ENCODE measurements at places on chromosomes 2 and 18. TPM values are rescaled to one million over a fixed set of nuclear protein-coding genes. Genes with fewer than 3 reads are reported as not detected.

The COBLL1 gene
- total RNA-seq = 52.1 TPM

The FAM237A gene
- not detected for total RNA-seq

The ASB18 gene
- not detected for total RNA-seq

The CNGA3 gene
- total RNA-seq = not detected

The CABLES1 gene
- 16.2 TPM for total RNA-seq

DNA sequence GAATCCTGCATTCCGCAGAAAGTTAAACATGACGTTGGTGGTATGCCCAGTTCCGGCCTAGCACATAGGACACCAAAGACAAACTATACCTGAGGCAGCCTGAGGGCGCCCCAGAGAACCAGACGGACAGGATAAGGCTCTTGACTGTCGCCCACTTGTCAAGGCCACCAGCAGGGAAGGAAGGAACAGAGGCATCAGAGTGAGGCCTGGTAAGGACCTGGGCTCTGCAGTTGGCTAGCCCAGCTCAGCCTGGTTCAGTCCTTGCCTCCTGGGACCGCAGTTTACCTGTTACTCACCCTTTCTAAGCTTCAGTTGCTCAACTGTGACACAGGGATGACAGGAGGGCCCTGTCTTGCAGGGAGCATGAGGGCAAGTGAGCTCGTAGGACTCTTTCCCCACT is 82.1 kb downstream of the ACTR2 start:
- peak; percentile 86 for DNase-seq

GRCh38 chr2:74552914-74553811 is 579 bp downstream of the LOXL3 start:
- DNase-seq = no peak

DNA sequence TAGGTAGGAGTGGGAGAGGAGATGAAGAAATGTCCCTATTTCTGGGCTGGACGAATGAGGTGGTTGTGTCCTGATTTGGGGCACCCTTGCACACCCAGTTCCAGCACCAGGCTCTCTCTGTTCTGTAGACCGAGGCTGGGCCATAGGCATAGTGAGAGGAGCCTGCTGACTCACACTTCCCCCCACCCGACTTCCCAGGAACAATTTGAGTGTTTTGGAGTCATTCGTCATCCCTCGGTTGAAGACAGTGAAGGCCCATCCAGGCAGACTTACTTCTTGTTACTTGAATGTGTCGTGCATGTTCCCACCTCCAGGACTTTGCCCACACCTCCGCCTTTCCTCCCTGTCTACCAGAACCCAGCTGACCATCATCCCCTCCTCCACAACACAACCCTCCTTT is 179.1 kb downstream of the HAUS1 start:
- DNase-seq = no peak

DNA sequence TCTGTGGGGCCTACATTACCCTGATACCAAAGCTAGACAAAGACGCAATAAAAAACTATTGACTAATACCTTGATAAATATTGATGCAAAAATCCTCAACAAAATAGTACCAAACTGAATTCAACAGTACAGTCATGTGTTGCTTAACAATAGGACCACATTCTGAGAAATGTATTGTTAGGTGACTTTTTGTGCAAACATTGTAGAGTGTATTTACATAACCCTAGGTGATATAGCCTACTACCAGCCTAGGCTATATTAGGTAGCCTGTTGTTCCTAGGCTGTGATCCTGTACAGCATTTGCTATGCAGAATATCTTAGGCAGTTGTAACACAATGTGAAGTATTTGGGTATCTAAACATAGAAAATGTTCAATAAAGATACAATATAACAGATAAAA is 36.7 kb downstream of the CCDC138 start:
- no peak for DNase-seq

GRCh38 chr18:48308027-48308635 is 101.1 kb downstream of the ZBTB7C start:
- DNase-seq = peak; percentile 62

GRCh38 chr2:60570251-60570650 is 16.8 kb upstream of the BCL11A start:
- no peak for DNase-seq

DNA sequence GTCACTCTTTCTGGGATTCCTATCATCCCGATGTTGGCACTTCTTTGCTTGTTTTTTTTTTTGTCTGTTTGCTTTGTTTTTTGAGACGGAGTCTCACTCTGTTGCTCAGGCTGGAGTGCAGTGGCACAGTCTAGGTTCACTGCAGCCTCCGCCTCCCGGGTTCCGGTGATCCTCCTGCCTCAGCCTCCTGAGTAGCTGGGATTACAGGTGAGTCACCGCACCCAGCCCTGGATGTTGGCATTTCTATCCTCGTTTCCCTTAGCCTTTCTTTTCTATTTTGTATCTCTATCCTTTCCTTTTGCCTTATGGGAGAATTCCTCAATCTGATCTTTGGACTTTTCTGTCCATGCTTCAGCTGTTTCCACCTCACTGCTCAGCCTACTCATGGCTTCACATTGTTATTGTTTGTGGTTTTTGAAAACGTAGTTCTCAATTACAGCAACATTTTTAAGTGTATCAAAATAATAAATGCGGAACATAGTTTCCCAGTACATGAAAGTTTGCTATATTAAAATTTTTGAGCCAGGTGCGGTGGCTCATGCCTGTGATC is 62.1 kb upstream of the ZNF516 start:
- no peak for DNase-seq

DNA sequence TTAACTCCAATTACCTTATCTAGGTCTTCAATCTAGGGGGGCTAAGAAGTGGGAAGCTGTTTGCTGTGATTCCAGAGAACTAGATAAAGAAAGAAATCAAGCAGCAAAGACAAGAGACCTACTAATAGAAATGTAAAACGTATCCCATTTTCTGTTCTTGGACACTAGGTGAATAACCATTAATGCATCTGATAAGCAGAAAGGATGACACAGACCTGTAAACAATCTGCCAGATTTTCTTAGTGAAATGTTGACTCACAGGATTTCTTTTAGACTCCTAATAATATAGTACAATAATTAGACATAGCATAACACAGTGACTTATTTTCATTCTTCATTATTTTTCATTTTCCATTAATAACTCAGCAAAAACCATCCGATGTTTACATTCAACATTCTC is 1.3 kb downstream of the WDR35 start:
- DNase-seq = no peak

- DNase-seq = no peak
These were observed 275 bp downstream of the HOXD8 start for GRCh38 chr2:176129813-176130146.

- DNase-seq = no peak
These were observed 68.9 kb downstream of the PLCL1 start for GRCh38 chr2:197873293-197873701.

- DNase-seq = peak; percentile 11
These were observed 176.9 kb upstream of the MC4R start for GRCh38 chr18:60549338-60549960.

DNA sequence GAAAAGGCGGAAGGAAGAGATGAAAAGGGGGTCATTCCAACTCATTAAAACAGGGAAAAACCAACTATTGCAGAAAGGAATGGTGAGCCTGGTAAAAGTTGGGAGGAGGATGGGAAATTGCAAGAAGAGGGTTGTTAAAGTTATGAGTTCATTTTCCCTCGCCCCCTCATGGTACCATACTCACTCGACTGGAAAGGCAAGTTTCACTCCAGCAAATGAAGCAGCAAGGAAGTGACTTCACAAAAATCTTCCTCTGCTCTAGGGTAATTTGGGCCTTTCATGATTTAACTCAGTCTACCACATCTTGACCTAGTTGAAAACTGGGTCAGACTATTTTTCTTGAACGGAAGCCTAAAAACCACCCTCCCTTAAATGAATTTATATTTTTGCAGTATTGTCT is 22.8 kb upstream of the DAW1 start:
- peak; percentile 16 for DNase-seq

- DNase-seq = no peak
These were observed 219.9 kb downstream of the TMX3 start for GRCh38 chr18:68494802-68495581.

GRCh38 chr2:29706171-29706720 is 215.1 kb downstream of the ALK start:
- no peak for DNase-seq

- no peak for DNase-seq
These were observed 19.1 kb downstream of the IL1R2 start for GRCh38 chr2:102010902-102011301.

DNA sequence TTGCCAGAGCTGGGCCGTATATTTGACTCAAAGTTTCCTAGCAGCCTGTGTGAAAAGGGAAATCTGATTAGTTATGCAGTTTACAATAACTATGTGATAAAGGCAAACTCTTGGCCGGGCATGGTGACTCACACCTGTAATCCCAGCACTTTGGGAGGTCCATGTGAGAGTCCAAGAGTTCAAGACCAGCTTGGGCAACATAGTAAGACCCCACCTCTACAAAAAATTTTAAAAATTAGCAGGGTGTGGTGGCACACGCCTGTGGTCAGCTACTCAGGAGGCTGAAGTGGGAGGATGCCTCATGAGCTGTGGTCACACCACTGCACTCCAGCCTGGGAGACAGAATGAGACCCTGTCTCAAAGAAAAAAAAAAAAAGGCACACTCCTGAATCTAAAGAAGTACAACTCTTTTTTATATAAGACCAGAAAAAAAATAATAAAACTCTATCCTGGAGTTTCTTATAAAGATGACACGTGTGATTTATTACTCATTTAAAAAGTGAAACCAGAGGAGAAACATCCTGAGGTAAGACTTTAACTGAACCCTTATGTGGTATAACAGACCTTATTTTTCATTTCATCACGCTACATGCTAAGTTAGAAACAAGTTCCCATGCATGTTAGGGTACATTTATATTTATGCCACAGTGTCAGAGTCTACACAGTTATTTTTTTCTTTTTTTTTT is 32.6 kb upstream of the KCMF1 start:
- no peak for DNase-seq

GRCh38 chr2:100610381-100610831 is 47.6 kb downstream of the PDCL3 start:
- peak; percentile 46 for DNase-seq

GRCh38 chr2:198517976-198518375 is 713.6 kb downstream of the PLCL1 start:
- DNase-seq = no peak

DNA sequence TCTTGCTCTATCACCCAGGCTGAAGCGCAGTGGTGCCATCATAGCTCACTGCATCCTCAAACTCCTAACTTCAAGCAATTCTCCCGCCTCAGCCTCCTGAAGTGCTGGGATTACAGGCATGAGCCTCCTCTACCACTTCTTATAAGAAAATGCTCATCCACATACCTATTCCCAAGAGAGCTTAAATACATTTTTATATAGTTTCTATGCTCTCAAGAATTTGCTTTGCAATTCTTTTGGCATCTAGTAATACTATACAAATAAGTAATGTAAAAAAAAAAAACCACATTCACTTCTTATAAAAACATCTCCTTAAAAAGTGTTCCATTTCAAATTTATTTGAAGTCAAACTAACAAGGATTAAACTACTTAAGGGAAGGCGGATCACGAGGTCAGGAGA is 197.3 kb downstream of the DNAH7 start:
- no peak for DNase-seq

DNA sequence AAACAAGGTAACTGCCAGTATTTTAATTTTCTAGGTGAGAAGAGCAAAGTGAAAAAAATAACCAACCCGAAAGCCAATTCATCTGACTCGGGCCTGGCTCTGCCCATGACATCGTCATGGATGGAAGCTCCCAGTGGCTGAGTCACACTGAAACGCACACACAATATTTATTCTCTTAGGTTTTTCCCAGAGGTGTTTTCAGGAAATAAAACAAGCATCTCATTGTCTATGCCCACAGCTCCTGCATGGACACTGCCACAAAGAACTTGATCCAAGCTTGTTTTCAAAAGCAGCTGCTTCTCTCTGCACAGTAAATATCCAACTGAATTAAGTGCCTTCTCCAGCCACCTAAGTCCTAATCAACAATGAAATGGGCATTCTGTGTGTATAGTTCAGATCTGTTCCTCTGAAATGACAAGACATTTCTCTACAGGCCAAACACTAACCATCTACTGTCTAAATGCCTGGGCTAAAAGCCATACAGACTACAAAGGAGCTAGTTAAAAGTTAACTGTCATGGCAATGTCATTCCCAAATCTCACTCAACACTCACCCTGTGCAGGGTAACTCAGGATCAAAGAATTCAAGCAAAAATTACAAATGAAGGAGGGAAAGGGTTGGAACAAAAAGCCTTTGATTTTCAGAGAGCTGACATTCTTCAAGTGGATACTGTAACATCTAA is 62.9 kb downstream of the RPL31 start:
- peak; percentile 65 for DNase-seq

- no peak for DNase-seq
These were observed 2.8 kb downstream of the C1D start for GRCh38 chr2:68059784-68060525.

- DNase-seq = no peak
These were observed 3.5 kb upstream of the MAB21L4 start for GRCh38 chr2:240899468-240899865.

DNA sequence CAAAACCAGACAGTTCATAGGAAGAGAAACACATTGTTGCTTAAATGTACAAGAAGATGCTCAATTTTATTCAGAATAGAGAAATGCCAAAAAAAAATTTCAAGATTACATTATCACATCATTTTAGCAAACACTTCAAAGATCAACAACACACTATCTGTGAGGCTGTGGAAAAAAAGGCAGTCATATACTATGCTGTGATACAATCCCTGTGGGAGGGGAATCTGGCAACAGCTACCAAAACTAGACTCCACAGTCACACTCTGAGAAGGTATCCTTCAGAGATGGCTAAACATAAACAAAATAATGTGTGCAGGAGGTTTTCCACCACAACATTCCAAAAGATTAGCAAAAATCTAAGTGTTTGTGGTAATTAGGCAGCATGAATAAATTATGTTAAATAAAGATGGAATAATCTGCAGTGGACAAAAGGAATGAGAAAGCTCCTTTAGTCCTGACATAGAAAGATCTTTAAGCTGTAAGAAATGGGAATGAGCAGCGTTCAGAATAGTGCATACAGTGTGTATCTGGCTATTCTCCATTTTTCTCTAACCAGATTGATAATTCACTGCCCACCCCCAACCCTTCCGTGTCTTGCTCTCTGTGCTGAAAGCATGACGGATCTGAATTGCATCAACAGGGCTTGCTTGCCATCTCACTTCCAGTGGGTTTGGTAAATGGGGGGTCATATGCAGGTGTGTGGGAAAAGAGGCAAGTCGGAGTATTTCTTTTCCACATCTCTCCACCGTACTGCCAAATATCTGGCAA is 329.6 kb downstream of the MBD2 start:
- DNase-seq = no peak

- peak; percentile 24 for DNase-seq
These were observed 41.7 kb upstream of the MALL start for GRCh38 chr2:110157153-110157793.
